Stimulated activated CD4-positive, alpha-beta T cell treated with anti-CD3 and anti-CD28 coated beads, Interleukin-4, amount 100 ng/mL, for 24 hours (primary cell): ENCODE measurements at places on chromosomes 11 and 22.

DNA sequence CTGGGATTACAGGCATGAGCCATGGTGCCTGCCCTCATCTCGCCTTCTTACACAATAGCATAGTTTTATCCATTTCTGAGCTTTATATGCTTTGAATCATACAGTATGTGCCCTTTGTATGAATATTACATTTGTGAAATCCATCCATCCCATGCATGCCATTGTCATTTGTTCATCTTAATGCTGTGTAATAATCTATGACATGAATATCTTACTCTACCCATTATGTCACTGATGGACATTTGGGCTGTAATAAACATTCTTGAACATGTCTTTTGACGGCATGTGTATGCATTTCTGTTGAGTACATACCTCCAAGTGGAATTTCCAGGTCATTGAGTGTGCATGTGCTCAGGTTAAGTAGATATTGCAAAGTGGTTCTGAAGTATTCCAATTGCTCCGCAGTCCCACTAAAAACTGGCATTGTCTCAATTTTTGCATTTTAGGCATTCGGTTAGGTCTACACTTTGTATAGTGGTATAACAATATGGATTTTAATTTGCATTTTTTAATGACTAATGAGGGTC, 339.3 kb upstream of the SYN3 start:
- DNase-seq, result no peak

DNA sequence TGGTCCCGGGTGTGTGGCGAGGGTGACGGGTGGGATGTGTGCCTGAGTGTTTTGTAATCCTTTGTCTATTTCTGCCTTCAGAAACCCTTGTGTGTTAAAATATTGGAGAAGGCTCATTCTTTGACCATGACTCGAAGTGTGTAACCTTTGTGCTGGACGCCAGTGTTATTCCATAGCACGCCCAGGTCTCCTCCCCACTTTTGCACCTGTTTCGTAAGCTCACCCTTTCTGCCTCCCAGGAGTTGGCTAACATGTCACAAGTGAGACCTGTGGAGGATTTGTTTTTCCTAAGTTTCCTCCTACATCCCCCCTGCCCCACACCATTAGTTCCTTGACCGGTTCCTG, 382 bp downstream of the C11orf54 start:
- no peak for DNase-seq

GRCh38 chr11:24199461-24199860, 297.4 kb upstream of the LUZP2 start:
- DNase-seq, result no peak

DNA sequence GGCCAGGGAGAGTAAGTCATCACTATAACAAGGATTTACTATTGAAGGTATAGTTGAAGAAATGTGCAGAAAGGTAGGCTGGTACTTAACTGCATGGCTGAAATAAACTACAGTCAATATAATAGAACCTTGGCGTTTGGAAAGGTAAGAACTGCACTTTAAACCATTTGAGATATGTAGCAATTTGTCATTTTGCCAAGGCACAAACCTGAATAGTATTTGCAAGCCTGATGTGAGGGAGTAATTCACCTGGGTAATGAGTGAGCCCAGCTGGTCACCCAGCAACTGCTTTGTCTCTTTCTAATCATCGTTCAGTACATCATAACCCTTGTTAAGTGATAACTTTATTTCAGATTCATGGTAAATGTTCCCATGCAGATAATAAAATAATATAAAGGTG, 62.3 kb upstream of the SCUBE2 start:
- DNase-seq, result no peak

DNA sequence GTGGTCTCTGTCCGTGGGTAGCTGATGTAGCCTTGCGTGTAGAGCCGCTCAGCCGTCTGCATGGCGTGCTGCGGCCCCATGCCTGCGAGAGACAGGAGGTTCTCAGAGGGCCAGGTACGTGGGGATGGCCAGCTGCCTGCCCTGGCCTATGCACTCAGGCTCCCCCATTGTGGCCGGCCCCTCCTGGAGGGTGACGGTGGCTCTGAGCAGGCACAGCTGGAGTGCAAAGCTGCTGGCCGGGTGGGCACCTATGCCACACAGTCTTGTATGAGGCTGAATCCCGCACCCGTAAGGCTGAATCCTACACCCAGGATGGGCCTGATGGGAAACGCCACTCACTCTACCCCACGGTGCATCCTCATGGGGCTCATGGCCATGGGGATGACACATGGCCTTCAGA, 11.6 kb upstream of the PPM1F start:
- DNase-seq, result no peak

GRCh38 chr11:113547739-113548138, 72.5 kb upstream of the DRD2 start:
- DNase-seq, result no peak

- DNase-seq, result no peak
These were observed 27.6 kb downstream of the TP53I11 start for GRCh38 chr11:44923115-44923514.

DNA sequence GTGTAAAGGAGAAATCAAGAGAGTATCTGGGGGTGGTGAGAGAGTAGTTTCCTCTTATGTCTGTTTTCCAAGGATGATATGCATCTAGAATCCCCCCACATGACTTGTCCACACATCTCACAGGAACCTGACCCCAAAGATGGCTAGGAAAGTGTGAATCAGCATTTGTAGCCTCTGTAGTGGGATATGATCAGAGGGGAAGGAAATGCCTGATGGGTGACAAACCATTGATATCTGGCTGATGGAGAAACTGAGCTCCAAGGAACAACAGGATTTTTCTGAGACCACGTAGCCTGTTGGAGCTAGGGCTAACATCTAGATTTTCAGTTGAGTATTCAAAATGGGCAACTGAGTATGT, 369.4 kb downstream of the DDX10 start:
- no peak for DNase-seq

- DNase-seq, result peak; percentile 88
These were observed 13.5 kb upstream of the B4GALNT4 start for GRCh38 chr11:355581-356458.

DNA sequence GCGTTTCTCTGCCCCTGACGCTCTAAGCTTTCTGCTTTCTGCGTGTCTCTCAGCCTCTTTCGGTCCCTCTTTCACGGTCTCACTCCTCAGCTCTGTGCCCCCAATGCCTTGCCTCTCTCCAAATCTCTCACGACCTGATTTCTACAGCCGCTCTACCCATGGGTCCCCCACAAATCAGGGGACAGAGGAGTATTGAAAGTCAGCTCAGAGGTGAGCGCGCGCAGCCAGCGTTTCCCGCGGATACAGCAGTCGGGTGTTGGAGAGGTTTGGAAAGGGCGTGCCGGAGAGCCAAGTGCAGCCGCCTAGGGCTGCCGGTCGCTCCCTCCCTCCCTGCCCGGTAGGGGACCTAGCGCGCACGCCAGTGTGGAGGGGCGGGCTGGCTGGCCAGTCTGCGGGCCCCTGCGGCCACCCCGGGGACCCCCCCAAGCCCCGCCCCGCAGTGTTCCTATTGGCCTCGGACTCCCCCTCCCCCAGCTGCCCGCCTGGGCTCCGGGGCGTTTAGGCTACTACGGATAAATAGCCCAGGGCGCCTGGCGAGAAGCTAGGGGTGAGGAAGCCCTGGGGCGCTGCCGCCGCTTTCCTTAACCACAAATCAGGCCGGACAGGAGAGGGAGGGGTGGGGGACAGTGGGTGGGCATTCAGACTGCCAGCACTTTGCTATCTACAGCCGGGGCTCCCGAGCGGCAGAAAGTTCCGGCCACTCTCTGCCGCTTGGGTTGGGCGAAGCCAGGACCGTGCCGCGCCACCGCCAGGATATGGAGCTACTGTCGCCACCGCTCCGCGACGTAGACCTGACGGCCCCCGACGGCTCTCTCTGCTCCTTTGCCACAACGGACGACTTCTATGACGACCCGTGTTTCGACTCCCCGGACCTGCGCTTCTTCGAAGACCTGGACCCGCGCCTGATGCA, at the start of gene MYOD1:
MYOD1 (plus strand) TSS at position 544 of the 910 bp plus-strand sequence; CDS start at position 756, 212 bp downstream.
- no peak for DNase-seq

- DNase-seq, result no peak
These were observed 39.0 kb downstream of the ZC3H7B start for GRCh38 chr22:41340357-41340756.

- no peak for DNase-seq
These were observed 7.6 kb upstream of the SLC39A13 start for GRCh38 chr11:47400768-47401279.

DNA sequence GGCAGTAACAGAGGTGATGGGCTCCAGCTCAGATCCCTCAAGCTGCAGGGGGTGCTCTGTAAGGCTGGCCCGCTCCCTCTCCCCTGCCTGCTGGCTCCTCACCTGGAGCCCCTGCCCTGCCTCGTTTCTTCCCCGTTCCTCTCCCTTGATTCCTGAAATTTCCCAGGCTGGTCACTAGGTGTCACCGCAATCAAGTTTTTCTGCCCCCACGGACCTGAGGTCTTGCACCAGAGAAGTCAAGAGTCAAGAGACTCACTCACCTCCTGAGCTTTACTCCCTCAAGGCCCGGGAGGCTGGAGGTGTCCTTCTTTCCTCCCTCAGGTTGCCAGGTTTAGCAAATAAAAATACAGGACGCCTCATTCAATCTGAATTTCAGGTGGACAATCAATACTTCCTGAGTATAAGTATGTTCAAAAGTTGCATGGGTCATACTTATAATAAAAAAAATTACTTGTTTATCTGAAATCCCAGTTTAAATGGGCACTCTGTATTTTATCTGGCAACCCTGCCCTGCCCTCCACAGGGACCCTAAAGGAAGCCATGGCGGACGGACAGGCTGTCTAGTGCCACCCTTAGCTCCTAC, 69.2 kb downstream of the SCUBE1 start:
- peak; percentile 43 for DNase-seq

- no peak for DNase-seq
These were observed 79.7 kb downstream of the FDX1 start for GRCh38 chr11:110509472-110509871.

DNA sequence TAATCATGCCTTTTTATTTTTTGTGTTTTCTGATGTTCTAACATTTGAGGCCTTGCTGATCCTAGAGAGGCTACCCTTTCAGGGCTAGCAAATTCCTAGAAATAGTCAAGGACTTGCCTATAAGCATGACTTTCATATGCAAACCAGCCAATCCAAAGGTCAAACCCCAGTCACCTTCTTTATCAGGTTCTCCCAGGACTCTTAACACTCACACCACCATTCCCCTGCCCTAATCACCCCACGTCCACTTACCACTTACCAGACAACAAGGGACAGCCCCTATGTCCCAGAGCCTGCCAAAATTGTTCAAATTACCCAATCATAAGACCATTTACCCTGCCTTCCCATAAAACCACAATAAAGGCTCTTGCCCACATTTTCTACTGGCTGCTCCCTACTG, 1339.8 kb downstream of the LRRC4C start:
- no peak for DNase-seq

DNA sequence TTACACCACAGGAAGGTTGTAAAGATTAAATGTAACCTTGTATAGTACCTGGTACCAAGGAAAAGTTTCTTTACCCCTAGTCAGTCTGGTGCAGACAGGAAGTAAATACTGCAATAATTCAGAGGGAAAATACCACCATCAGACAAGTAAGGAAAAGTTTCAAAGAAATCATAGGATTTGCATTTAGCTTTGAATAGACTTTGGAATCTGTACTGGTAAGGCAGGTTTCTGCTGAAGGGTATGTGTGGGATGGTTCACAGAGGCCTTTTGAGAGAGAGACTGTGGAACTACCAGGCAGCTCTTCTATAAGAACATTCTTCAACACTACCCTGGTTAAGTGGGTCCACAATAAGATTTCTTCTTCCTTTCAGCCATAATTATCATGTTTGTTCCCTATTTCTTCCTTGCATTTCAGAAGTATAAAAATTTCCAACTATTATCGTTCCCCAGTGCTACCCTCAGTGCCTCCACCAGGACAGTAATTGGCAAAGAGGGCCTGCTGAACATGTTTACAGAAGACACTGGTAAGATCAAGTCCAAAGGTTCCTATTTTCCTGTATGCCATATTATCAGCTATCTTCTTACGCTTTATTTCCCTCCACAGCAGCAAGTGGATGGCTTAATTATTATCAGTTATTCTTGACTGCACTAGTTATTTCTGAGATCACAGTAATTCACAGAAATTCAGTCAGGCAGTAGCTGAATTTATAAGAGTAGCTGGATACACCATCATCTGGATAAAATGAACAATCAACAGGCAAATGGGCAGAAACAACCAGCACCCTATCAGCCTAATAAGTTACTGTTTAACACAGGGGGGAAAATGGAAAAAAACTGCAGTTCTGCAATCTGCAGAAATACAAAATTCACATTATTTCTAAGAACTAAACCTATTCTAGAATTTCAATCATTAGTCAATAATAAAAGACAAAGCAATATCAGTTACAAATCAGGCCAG, 48.5 kb downstream of the PITPNB start:
- DNase-seq, result no peak

DNA sequence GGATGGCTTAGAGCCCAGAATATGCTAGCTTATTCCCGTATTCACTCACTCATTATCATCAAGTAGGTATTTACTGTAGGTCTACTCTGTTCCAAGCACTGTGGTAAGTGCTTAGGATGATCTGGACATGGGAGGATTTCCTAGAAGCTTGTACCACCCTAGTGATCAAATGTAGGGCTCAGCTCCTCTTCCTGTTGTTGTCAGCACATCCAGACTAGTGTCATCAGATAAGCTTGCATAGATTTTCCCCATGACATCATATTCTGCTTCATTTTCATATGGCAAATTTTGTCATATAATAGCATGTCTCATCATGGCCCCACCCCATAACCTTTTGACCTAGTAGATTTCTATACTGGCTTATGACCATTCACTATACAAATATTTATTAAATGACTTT, 19.3 kb upstream of the NUCB2 start:
- DNase-seq, result no peak

DNA sequence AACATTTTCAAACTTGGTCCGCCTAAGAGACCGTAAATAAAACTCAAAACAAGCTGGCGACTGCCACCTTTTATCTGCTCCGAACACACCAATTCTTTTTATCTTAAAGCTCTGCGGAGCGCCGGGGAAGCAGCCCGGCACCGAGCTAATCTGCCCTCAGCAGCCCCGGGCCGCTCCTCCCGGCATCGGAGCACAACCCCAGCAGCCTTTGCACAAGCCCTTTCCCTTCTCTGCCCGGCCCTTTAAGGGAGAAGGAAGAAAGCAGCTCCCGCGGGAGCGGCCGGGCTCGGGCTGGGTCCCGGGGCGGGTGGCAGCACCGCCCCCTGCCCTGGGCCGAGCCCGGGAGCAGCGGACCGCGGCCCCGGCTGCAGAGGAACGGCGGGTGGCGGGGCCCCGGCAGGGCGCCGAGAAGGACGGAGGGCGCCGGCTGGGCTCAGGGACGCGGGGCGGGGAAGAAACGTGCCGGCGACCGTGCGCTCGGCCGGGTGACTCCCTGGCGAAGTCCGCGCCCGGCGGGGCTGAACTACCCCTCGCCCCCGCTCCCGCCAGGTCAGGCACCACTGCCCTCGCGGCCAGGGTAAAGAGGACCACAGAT, 133.6 kb upstream of the C11orf58 start:
- no peak for DNase-seq

DNA sequence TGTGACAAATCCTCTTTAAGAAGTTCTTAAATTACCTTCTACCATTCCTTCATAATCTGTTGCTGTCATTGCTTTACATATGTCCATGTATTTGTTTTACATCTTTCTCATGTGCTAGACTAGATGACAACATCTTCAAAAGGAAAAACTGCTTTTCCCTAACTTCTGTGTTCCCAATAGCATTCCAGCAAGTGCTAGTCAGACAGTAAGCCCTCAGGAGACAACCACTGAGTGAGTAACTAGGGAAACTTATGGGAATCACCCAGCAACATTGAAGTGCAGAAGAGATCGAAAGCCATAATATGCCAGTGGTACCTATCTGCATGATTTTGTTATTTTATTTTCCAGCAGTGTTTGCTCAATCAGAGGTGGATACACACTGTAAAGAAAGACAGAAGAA, 889.7 kb upstream of the API5 start:
- no peak for DNase-seq

- DNase-seq, result no peak
These were observed 39.1 kb upstream of the SPTBN2 start for GRCh38 chr11:66768088-66768521.
